ENCODE measurements at places on chromosomes 13 and 19.

DNA sequence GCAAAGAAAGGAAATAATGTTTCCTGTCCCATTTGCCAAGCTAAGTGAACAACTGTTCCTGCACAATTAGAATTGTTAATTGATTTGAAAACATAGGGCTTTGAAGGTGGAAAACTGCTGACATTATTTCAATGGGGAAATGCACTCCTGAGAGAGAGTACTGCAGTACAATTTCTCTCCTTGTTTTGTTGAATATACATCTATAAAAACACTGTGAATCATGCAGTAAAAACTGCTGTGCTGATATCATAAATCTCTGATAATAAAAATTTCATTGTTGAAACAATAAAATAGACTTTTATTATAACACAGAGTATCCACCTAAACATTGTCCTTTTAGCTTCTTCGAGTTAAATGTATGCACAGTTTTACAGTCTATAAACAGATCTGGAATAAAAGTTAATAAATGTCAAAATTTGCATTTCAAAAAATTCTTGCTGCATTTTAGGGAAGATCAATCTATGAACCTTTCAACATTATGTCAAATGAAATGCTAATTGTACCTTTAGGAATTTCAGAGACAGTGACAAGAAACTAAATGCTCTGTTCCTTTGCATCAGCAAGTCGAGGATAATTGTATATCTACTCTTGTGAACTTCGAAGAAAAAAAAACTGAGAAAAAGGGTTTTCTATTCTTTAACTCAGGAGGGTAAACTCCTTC lies 328.2 kb upstream of the DACH1 start:
- no peak for DNase-seq

- DNase-seq = no peak
Measured at GRCh38 chr19:48631225-48631624, 6.0 kb downstream of the DBP start.

DNA sequence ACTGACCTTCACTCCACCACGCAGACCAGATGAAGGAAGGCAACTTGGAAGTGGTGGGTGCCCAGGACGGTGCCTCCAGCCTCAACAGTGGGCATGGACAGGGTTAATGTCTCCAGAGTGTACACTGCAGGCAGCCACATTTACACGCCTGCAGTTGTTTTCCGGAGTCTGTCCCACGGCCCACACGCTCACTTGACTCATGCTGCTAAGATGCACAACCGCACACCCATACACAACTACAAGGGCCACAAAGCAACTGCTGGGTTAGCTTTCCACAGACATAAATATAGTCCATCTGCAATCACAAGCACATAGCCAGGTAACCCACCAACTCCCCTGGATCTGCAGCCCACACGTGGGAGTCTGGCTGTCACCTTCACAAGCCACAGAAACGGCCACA lies 12.6 kb upstream of the AXL start:
- DNase-seq = no peak

DNA sequence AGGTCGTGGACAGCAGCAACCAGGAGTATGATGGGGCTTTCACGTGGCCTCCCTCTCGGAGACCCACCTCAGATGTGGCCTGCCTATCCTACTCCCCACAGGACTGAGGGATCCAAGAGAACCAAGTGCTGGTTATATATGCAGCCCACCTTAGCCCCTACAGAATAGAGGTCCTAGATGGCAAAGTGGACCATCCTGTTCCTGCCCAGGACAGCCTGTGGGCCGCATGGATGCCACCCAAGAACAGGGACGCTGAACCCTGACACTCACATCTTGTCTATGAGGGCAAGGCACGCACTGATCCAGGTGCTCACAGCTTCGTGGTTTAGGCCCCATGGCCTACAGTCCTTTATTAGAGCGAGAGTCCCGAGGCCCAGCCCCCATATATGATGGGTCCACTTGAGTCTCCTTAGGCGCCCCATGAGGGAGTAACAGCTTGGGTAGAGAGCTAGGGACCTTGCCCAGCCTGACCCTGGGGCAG lies 1.5 kb upstream of the SLC27A5 start:
- DNase-seq = no peak

- no peak for DNase-seq
Measured at GRCh38 chr19:13207237-13207845, 57.1 kb downstream of the IER2 start.

- no peak for DNase-seq
Measured at GRCh38 chr19:21134934-21135366, 6.9 kb upstream of the ZNF431 start.

Measured in DMS 273 treated with DMSO at 0.1 percent for 48 hours (cell line).